C1 segment of cervical spinal cord (tissue), 14 donors: ENCODE measurements at places on chromosomes 2 and 18.

- DNase-seq, result no peak
These were observed 138.1 kb downstream of the DTNA start for GRCh38 chr18:34848156-34848555.

- DNase-seq, result no peak
These were observed 108.2 kb downstream of the PDE1A start for GRCh38 chr2:182318466-182319220.

DNA sequence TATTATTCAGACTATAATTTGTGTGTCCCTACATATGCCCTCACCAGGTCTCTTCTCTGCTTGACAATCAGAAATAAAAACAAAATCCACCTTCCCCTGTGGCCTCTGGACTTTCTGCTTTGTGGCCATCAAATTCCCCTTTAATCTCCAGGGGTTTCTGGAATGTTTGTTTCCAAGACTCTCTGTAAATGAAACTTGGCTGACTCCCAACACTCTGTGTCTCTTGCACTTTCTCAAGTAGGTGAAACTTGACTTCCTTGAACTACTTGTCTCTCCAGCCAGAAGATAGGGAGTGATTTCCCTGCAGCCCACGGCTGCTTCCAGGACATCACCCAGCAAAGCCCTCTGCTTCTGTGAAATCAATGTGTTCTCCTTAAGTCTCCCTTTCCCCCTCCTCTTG lies 54.1 kb upstream of the AQP4 start:
- no peak for DNase-seq

GRCh38 chr2:9163306-9164111 lies 43.1 kb upstream of the ASAP2 start:
- no peak for DNase-seq

DNA sequence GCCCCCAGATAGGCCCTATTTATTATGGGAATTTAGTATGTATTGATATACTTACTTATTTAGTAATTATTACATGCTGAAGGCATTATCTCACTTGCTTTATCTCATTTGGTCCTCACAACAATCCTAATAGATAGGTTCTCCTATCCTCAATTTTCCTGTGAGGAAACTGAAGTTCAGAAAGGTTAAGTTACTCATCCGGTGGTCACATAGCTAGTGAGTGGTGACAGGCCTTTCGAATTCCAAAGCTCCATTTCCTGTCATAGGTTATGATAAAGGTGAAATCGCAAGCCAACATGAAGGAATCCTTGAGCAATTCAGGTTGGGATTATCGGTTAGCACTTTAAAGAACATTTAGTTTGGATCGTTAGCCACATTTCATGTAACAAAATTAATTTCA lies 33.3 kb downstream of the NAB1 start:
- DNase-seq, result no peak

DNA sequence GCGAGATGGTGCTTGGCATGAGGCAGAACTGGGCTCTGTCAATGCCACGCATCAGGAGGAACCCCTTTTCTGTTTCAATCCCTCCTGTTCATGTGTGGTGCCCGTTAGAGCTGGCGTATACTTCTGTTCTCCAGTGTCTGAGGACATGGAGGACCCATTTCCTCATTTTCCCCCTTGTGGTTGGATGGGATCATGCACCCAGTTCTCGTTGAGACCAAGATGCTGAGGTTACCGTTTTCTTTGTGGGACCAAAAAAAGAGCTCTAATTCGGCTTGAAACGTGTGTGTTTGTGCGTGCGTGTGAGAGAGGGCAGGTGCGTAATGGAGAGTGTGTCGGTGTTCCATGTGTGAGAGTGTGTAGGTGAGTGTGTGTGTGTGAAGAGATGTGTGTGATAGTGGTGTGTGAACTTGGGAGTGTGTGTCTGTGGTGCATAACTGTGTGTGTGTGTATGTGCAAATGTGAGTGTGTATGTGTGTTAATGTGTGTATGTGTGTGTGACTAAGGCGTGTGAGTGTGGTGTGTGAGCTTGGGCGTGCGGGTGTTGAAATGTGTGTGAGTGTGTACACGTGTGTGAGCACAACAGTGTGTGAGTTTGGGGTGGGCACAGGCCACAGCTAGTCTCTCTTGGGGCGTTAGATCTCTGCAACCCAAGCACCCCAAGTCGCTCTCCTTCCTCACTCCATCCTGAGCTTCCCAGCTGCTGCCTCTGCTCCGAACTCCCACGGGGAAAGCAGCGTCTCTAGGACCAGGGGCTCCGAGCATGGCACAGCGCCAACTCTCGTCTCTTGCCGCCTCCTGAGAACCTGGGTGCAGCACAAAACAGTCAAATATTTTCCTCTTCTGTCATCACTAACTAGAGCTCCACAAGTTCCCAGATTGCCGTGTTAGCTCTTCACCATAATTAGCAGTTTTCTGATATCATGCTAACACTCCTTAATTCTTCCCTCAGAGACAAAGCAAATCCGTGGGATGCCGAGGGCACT lies 75.8 kb downstream of the LONRF2 start:
- DNase-seq, result no peak

DNA sequence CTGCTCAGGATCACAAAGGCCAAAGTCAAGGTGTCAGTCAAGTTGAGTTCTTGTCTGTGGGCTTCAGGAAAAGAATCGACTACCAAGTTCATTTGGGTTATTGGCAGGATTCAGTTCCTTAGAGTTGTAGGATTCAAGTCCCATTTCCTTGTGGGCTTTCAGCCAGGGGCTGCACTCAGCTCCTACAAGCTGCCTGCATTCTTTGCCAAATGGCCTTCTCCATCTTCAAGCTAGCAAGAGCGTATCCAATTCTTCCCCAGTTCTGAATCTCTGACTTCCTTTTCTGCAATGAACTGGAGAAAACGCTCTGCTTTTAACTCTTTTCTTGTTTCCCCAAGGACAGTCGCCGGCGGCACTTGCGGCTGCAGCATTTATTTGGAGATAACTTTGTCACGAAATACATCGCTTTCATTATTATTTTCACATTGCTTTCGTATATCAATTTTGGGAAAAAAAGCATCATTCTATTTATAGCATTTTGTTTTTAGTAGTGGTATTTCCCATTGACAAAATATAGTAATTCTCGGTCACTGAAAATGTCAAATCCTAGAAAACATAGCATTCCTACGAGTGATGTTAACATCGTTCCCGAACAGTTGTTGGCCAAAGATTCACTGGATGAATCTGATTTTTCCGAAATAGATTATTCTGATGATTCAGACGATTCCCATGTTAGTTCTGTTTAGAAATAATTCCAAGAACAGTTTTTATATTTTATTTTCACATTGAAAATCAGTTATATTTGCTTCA lies 59.6 kb upstream of the SERPINE2 start:
- DNase-seq, result no peak

DNA sequence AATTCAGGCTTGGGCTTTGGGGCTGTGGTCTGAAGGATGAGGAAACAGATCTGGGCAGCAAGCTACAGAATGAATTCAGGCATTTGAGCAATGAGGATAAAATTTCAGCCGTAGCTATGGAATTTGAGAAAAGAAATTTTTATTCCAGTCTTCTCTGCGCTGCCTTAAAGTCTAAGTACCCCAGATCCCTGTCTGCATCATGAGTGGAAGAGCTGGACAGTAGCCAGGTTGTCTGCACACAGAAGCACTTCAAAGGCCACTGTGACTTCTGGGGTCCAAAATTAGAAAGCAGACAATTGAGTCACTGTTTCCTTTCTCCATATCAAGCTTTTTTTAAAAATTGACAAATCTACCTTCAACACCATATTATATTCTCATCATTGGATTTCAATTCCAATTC lies 787.6 kb upstream of the GCFC2 start:
- DNase-seq, result no peak

DNA sequence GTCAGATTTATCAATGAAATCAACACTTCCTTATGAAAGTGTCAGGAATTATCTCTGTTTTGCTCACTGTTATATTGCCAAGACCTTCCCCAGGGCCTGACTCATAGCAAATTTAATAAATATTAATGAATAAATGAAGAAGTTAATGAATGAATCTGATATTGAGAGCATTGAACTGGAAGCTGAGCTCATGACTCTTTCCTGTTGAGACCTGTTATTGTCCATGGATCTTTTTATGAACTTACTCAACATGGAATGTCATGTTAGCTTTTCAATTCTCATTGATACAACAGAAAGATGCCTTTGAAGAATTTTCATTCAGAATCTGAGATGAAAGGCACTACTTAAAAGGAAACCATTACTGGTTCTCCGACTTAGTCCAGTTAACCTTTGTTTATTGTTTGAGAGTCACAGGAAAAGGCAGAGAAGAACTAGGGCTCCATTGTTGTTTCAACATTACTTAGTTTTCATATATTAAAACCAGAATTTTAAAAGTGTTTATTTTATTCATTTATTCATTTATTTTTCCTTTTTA lies 90.4 kb upstream of the UNC80 start:
- DNase-seq, result no peak

DNA sequence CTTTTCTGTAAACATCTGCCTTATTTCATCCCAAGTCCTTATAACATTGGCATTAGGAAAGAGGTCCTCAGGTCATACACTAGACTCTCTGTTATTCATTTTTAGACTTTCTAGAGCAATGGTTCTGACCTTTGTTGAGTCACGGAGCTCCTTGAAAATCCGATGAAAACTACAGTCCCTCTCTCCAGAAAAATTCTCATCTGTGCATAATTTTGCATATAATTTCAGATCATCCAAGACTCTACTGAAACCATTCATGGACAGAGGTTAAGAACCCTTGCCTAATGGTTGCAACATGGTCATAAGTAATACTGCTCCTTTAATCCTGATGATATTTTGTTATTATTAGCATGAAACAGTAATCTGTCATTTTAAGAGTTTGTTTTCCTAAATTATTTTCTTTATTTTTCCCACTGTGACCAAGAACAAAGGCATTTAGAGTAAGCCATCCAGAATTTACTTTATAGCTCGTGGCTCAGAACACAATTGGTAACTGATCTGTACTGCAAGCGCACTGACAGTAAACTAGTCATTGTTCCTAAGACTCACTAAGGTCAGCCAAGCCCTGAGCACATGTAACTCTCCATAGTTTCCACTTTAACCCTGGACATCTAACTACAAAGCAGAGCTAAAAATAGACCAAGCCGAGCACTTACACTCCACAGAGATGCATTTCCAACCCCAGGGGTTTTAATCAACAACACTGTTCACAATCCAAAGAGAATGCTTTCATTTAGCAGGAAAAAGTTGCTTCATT lies 8.4 kb downstream of the MYOM1 start:
- DNase-seq, result no peak

DNA sequence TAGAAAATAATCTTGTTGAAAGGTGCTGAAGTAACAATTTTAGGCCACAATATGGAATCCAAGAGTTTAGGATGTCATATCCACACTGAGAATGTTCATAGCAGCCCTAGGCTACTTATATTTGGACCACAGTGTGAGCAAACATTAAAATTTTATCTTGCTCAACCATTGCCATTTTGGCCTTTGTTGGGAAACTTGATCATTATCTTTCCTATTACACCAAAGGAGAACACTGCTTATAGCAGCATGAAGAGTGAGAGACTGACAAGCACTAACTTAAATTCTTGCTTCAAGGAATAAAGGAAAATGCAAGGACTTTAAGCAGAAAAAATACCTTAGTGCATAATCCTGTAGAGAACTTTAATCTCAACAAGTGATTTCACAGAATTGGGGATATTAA lies 86.3 kb upstream of the LRRTM4 start:
- DNase-seq, result no peak

DNA sequence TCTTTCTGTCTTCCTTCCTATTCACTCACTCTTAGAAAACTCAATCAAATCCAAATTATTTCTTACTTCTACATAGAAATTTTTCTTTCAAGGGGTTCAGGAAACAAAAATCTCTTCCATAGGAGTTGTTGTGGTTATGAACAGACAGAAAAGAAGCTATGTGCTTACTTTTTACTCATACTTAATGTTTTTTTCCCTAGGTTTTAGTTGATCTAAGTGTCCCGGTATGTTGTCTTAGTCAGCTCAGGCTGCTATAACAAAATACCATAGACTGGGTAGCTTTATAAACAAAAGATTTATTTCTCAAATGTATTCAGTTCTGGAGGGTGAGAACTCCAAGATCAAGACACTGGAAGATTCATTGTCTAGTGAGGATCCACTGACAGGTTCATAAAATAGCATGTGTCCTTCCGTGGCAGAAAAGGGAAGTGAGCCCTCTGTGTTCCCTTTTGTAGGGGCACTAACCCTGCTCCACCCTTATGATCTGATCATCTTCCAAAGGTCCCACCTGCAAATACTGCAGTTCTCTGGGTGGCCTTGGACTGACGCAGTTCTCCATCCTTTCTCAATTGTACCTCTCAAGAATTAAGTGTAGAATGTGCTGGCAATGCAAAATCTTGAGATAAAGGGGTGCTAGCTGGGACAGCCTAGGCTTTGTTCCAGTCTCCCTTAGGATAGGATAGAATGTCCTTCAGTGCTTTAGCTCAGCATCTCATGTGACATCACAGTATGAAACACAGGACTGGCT lies 14.4 kb upstream of the VRK2 start:
- no peak for DNase-seq

DNA sequence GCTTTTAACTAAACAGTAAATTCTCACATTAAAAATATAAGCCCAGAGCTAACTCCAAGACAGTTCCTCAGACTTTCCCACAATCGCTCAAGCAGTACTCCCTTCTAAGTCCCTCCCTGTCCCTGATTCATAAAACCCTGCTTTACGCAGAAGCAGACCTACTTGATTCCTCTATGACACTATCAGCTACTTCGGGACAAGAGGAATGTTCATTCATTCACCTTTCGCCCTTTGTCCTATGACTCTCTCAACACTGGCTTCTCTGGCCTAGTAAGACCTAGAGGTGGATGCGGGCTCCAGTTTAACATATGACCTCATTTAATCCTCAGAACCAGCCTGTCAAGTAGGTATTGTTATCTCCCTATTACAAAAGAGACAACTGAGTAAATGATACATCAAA lies 10.2 kb downstream of the LPIN2 start:
- no peak for DNase-seq

DNA sequence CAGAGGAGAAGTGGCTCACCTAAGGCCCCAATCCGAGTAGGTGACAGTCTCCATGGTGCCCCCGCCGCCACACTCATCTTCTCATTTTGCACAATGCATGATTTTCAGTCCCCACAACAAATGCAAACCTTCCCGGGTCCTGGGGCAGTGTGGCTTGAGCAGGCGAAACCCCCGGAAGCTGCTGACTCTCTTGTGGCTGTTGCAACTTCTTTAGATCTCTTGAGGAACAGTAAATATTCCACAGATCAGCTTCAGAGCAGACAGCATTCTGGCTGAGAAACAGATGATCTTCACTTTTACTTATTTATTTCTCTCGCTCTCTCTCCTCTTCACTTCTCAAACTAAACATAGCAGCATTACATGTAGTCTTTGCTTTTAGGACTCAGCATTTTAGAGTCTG lies 51.9 kb downstream of the ASAP2 start:
- no peak for DNase-seq

DNA sequence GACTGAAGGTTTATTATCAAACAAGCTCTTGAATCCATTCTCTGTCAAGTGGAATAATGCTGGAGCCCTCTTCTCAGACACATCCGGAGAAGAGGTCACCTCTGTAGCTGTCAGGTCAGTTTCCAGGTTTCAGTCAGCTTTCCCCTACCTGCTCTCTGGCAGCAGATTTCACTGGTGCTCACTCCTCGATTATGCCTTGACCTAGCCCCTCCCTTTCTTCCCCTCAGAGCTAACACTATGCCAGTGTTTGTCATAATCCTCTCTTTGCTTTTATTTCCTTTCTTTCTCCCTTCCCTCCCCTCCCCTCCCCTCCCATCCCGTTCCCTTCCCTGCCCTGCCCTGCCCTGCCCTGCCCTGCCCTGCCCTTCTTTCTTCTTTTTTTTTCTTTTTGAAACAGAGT lies 22.5 kb upstream of the PLEKHM3 start:
- no peak for DNase-seq
